ENCODE measurements at places on chromosomes 4 and X.
A peak's percentile ranks its signal among the peaks of the same experiment; 100 is the strongest.

GRCh38 chr4:163833669-163834068 lies 339.2 kb downstream of the TMA16 start:
- DNase-seq = no peak

- DNase-seq = peak; percentile 98
Observed at GRCh38 chr4:139875411-139875825, 209.8 kb downstream of the MGST2 start.

DNA sequence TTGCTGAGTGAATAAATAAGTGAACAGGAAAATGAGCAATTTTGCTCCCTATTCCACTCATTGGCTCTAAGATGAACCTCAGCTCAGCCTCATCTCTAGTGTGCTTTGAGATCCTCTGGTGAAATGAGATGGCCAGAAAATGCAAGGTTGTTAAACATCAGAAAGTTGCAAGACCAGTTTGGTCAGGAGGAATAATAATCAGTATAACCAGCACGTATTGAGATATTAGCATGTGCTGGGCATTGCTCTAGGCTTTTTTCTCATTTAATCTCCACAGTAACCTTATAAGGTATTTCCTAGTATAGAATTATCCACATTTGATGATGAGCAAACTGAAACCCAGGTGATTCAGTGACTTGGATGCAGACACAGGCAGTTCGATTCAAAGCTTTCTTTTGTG lies 110.5 kb upstream of the PAK3 start:
- DNase-seq = no peak

DNA sequence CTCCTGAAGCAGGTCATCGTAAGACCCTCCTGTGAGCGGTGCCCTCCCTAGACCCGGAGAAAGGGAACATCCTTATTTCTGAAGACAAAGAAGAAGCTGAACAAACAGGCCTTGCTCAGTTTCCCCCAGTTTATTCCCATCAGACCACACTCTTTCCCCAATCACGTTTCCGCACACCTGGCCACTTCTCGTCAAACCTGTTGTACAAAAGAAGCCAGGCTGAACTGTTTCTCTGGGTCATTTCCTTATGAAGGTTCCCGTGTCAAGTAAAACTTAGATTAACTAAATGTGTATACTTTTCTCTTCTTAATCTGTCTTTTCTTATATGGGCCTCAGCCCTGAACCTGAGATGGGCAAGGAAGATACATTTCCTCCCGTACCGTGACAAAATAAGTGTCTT lies 111.6 kb upstream of the ENPP6 start:
- DNase-seq = no peak

- peak; percentile 40 for DNase-seq
Observed at GRCh38 chr4:26670903-26671537, 87.1 kb downstream of the TBC1D19 start.

DNA sequence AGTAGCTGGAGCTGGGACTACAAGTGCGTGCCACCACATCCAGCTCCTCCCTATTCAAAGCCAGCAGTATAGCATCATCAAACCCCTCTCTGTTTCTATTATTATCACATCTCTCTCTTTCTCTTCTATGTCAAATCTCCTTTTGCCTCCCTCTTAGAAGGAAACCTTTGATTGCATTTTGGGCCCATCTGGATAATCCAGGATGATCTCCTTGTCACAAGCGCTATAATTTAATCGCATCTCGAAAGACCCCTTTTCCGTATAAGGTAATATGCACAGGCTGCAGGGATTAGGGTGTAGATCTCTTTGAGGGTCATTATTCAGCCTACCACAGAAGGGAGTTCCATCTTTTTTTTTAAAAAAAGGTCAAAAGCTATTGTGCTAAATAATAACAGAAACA lies 46.4 kb upstream of the TBC1D9 start:
- no peak for DNase-seq

DNA sequence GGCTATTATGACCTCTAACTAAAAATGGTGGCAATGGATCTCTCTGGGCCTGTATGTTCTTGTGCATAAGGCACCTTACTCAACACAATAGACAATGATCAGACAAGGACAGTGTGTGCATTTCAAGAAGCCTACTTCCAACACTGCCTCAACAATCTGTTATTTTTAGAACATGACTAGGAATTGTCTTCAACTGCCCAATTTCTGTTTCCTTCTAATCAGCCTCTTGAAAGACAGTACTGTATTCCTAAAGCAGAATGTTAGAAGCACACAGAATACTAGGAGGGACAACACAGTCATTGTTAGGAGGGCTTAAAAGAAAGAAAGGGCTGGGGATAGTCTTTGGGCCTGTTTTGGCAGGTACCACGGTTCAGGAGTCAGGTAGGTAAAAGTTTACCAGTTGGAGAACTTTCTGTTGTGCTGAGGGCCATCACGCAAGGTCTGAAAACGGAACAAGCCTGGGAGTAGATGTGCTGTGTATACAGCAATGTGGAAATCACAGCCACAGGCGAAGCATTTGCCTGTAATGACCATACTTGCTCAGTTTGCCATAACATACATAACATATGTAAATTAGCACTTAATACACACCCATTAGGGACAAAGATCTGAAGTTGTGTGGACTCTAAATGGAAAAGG lies 100.8 kb upstream of the ATXN3L start:
- no peak for DNase-seq

GRCh38 chr4:31807036-31807435 lies 1086.9 kb downstream of the PCDH7 start:
- no peak for DNase-seq

- peak; percentile 30 for DNase-seq
Observed at GRCh38 chr4:82268050-82268825, 105.6 kb downstream of the HNRNPD start.

DNA sequence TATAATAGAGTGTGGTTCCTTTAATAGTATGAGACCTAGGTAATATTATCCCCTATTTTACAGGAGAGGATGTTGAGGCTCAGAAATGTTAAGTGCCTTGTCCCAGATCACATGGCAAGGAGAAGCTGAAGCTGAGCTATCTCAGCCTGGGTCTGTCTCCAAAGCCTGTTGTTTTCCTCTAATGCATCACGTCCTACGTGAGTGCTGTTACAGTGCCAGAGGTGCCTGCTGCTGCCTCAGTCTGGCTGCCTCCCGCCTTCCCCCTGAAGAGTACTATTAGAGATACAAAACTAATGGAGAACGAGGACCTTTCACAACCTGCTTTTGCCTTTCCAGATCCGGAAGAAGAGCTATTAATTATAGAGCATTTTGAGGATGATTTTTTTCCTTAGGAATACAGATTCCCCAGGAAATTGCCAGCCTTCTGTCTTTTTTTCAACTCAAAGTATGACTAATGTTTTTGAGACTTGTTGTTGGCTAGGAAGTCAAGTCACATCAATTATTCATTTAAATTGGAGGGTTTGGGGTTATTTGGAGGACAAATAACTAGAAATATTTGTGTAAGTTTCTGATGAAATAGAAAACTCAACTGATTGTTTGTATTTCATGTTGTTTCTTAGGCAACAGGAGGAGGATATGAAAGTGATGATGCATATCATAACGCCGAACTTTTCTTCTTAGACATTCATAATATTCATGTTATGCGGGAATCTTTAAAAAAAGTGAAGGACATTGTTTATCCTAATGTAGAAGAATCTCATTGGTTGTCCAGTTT lies 43.9 kb upstream of the MTMR1 start:
- no peak for DNase-seq

DNA sequence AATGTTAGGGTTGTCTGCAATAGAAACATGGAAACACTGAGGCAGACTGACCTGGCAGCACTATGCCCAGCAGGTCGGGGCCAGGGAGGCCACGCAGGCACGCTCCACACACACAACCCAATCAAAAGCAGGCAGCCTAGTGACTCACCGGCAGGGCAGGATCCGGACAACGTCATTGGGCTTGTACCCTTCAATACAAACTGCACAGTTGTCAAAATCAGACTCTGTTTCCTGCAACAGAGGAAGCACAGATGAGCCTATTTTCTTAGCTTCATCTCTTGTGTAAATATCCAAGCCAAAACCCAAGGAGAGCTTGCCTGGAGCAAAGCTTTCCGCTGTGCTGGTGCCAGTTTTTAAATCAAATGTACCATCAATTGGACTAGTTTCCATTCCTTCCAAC lies 185.8 kb downstream of the RNF150 start:
- DNase-seq = no peak

DNA sequence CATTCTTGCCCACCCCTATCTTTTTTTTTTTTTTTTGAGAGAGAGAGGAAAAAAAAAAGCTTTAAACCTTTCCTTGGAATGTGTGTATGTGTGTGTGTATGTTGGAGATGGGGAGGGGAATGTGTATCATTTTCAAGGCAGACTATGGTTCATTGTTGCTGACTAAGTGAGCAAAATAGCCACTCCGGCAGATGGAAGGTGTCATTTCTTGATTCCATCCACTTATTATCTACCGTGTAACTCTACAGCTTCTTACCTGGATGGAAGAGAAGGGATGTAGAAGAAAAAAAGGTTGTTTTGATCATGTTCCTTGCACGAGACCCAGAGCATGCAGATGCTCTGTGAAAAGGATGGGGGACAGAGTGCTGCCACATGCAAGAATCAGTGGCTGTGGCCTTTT lies 5.9 kb upstream of the GK2 start:
- DNase-seq = no peak

- no peak for DNase-seq
Observed at GRCh38 chrX:135307171-135307570, 2.1 kb upstream of the ETDC start.

DNA sequence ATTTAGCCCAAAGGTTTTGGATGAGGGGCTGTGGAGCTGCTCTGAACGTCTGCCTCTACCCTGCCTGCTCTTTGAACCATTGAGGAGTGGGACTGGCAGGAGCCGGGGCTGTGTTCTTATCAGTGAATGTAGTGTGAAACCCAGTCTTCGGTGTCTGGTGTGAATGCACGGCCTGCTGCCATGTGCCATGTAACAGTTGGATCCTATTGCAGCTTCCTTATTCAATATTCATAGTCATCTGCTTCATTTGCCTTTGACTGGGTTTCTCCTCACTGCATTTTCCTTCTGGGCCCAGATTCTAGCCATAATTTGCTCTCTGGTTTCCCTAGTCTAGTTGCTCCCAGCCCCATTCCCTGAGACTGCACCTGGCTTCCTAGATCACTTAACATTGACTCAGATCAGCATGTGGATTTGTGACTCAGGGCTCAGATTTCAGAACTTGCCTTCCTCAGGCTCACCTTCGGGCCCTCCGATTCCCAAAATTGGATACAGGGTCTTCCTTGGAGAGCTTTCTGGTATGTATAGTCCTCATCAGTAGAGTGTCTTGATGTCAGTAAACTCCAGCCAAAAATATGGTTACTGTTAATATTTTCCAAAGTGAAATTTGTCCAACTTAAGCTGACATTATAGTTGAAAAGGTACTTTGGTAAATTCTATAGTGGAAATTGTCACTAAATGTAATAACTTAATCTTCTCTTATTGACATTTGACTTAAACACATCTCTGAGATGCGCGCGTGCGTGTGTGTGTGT lies 94.0 kb upstream of the DDIT4L start:
- no peak for DNase-seq

GRCh38 chr4:182812916-182813315 lies 104.3 kb downstream of the DCTD start:
- DNase-seq = no peak

DNA sequence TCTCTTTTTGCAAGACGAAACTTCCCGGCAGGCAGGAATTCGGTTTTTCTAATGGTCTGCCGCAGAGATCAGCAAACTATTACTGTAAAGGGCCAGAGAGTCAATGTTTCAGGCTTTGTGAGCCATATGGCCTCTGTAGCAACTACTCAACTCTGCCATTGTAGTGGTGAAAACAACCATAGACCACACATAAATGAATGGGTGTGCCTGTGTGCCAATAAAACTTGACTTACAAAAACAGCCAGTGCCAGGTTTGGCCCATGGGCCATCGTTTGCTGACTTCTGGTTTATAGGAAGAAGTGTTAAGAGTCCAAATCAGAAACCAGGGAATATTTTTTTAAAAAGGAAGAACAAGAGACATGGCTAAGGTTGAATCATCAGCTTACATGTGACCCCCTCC lies 163.0 kb downstream of the SH3KBP1 start:
- DNase-seq = no peak

- no peak for DNase-seq
Observed at GRCh38 chr4:88775529-88775928, 77.9 kb upstream of the NAP1L5 start.
